ENCODE measurements at places on chromosomes 4 and X.

- DNase-seq = no peak
These were observed 107.5 kb upstream of the AMOT start for GRCh38 chrX:112947981-112948615.

- no peak for DNase-seq
These were observed 25.8 kb downstream of the ANXA10 start for GRCh38 chr4:168118116-168118655.

DNA sequence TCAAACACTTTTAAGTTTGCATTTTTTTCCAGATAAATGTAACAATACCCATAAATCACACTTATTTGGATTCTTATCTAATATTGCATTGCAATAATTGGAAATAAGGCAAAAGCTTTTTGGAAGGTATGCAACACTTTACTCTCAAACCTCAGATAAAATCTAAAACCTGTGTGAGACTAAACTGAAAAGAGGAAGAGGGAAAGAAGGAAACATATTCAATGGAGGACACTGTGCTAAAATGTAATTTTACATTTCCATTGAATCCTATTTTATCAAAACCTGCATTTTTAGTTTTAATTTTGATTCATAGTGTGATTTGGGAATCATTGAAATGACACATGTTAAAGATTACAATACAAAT, 99.4 kb downstream of the HPGD start:
- no peak for DNase-seq

- peak; percentile 62 for DNase-seq
These were observed 71.0 kb downstream of the PJA1 start for GRCh38 chrX:69093960-69094871.

GRCh38 chr4:26084414-26084813, 170.4 kb downstream of the SMIM20 start:
- no peak for DNase-seq

DNA sequence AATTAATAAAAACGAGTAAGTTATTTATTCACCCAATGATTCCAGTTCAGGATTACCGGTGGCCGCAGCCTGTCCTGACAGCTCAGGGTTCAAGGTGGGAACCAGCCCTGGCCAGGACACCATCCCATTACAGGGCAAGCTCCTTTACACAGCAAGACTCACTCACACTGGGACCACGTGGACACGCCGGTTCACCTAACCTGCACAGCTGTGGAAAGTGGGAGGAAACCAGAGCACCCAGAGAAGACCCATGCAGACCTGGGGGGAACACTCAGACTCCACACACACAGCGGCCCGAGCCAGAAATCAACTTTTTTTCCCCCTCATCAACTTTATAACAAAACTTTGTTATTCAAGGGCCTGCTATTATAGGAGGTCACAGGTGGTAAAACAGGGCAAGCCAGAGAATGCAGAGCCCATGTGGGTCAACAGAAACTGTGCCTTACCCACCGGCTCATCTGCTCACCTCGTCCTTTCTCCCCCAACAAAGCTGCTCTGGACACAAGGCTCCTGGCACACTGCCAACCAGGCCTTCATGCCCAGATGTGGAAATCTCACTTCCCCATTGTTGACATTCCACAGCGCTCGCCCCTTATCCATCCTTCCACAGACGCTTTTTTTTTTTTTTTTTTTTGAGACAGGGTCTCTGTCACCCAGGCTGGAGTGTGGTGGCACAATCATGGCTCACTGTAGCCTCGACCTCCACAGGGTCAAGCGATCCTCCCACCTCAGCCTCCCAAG, 8.0 kb upstream of the ODAPH start:
- no peak for DNase-seq

DNA sequence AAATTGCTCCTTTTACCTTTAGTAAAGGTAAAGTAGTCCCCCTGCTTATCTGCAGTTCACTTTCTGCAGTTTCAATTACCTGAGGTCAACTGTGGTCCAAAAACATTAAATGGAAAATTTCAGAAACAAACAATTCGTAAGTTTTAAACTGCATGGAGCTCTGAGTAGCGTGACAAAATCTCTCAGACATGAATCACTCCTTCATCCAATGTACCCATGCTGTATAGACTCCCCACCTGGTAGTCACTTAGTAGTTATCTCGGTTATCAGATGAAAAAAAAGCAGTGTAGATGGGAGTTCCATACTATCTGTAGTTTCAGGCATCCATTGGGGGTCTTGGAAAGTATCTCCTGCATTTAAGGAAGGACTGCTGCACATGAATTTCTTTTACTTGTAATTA, 7.7 kb downstream of the UNC5C start:
- DNase-seq = no peak

GRCh38 chrX:30181353-30181752, 34.0 kb upstream of the MAGEB2 start:
- no peak for DNase-seq

- DNase-seq = no peak
These were observed 31.7 kb downstream of the CCNG2 start for GRCh38 chr4:77188498-77189220.

DNA sequence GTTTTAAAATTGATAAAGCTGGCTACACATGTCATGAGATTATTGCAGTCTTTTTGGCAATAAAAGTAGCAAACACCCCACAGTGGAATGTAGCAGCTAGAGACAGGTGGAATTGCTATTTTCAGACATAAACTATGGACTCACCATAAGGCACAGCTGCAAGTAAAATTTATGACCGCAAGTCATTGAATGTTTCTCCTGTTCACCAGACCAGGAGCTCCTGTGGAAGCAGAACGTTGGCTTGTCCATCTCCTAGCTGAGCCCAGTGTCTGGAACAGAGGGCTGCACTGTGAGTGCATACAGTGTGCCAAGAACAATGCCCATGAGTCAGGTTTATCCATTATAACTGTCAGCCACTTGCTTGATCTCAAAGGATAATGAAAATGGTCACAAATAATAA, 538.2 kb downstream of the INPP4B start:
- DNase-seq = no peak

DNA sequence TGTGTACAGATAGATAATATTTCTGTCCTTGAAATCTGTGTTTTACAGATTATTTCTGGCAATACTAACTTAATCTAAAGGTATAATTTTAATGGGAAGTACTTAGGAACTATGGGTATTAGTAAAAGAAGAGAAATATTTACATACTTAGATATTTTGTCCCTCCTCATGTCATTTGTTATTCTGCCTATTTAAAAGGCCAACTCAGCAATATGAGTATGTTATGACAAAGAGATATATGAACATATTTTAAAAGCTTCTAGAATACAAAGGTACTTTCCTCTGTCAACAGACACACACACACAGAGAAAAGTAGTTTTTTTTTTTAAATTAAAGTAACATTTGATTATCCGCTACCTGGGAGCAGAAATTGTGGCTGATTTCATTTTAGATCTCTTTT, 7.9 kb downstream of the SLC7A11 start:
- no peak for DNase-seq

GRCh38 chr4:109294006-109294405, 8.5 kb downstream of the COL25A1 start:
- DNase-seq = no peak

- DNase-seq = peak; percentile 35
These were observed 736 bp downstream of the IDS start for GRCh38 chrX:149504226-149504914.

All from retina (tissue), 1 donor.